CD4-positive, alpha-beta T cell treated with Interferon alpha-2 for 1 hour (primary cell): ENCODE measurements at places on chromosomes 16 and 17.

- no peak for DNase-seq
These were observed 169.2 kb downstream of the MRTFB start for GRCh38 chr16:14240219-14240843.

DNA sequence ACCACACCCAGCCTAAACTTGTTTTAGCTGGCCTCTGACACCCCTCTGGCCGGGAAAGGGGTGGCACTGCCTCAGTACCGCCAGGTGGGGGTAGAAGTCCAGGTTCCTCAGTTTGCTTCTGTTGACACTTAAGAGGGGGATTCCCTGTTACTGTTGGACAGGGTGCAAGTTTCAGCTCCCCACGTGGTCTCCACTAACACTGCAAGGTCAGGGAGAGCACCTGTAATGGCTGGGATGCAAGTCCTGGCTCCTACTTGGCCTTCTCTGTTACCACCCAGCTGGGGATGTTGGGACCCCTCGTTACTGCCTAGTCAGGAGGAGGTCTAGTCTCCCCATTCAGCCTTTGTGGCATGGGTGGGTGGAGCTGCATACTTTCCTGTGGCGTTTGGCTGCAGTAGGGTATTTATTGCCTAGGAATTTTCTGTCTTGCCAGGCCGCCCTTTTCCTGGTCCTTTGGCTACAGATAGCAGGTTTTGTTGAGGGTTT is 10.6 kb upstream of the MFAP4 start:
- no peak for DNase-seq

DNA sequence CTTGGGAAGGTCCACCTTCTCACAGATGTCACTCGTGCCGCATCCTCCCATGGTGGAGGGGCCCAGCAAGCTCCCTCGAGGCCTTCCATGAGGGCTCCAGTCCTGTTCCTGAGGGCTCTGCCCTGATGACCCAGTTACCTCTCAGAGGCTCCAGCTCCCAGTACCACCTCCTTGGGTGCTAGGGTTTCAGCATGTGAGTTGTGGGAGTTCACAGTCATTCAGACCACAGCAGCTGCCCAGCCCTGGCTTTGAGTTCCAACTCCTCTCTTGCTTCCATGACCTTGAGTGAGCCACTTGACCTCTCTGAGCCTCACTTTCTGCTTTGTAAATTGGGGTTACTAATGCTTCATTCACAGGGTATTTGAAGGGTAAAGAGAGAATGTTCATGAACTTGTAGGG is 37.1 kb upstream of the LGALS9 start:
- DNase-seq: no peak

- no peak for DNase-seq
These were observed 66.1 kb downstream of the SMG6 start for GRCh38 chr17:2237521-2237921.

- DNase-seq: no peak
These were observed 1.5 kb upstream of the ABCC12 start for GRCh38 chr16:48157302-48157701.

DNA sequence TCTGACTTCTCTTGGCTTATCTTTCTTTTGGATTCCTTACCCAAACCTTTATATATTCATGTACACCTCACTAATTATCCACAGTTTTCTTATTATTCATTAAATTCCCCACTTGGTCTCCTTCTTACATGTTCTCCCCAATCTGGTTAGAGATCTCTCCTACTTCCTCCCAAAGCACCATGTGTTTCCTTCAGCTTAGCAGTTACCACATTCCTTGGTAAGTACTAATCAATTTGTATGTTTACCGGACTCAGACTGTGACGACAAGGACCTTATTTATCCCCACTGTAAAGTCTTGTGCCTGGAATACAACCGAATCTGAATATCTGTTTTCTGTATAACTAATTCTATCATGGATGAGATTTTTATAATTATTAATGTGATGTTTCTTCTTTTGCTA is 389.5 kb downstream of the KCNJ2 start:
- DNase-seq: no peak

- no peak for DNase-seq
These were observed 9.3 kb downstream of the PRSS27 start for GRCh38 chr16:2710711-2711231.

DNA sequence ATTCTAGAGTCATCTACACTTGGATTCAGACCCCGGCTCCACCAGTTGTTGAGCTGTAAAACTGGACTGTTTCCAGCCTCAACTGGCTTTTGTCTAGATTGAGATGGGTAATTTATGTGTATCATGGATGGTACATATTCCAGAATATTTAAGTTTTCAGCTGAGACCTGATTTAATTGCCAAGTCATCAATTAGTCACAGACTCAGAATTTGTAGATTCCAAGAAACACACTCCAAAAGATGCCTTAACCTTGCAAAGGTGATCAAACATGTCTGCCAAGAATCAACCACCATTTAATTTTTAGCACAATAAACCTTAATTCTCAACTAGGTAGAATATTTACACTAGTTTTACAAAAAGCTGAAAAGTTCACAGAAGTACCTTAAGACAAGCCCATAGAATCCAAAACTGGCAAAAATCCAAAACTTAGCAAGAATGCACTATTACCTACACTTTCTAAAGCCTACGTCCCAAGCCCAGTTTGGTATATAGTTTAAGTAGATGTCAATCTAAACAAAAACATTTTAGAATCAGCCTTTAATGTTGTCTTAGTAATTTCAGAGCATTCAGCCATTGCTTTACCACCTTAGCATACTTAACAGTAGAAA is 17.7 kb downstream of the SIAH1 start:
- DNase-seq: no peak

- no peak for DNase-seq
These were observed 10.7 kb downstream of the CHST4 start for GRCh38 chr16:71536752-71537499.

GRCh38 chr16:73605309-73605708 is 557.4 kb upstream of the ZFHX3 start:
- DNase-seq: no peak

DNA sequence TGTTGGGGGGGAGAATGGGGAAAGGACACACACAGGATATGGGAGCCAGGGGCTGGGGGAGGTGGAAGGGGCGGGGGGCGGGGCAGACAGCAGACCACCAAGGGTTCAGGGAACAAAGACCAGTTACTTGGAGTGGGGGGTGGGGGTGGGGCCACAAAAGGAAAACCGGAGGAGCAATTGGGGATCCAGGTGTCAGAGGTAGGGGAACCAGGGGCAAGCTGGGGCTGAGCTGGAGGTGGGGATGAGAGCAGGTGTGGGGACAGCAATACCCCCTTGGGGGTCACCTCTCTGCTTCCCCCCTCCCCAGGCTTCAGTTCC is 1.4 kb upstream of the ORAI3 start:
- DNase-seq: no peak

GRCh38 chr17:73640691-73641090 is 3.6 kb downstream of the SDK2 start:
- no peak for DNase-seq

- DNase-seq: no peak
These were observed 35.7 kb downstream of the PIEZO1 start for GRCh38 chr16:88749358-88749757.

DNA sequence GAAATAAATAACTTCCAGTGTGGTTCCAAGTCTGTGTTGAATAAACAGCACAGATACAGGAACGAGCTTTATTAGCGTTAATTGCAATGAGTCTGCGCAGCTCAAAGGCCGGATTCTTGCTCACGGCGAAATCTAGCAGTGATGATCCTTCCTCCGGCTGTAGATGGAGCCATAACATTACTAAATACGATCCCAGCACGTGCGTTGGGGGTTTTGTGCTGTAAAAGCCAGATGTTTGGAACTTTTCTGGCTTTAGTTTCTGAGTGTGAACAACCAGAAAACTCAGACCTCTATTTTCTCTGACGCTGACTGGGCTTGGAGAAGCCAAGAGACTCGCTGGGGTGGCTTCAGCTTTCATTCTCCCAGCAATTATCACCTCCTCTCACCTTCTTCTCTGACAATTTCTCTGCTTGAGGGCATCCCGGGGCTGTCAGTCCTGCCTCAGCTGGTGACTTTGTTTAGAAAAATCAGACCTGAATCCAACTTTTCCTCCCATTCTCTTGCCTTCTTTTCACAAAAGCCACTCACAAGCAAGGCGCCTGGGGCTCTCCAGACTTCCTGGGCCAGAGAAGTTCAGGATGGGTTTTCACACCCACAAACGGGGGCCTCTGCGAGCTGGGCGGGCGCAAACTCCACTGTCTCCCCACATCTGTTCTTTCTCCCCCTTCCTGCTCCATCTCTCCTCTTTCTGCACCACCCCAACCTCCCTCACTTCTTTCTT is 47.1 kb upstream of the AKTIP start:
- peak; percentile 45 for DNase-seq

- no peak for DNase-seq
These were observed 3.9 kb downstream of the RPL3L start for GRCh38 chr16:1950559-1950958.

- DNase-seq: no peak
These were observed 108.6 kb downstream of the XYLT1 start for GRCh38 chr16:17362183-17362582.

DNA sequence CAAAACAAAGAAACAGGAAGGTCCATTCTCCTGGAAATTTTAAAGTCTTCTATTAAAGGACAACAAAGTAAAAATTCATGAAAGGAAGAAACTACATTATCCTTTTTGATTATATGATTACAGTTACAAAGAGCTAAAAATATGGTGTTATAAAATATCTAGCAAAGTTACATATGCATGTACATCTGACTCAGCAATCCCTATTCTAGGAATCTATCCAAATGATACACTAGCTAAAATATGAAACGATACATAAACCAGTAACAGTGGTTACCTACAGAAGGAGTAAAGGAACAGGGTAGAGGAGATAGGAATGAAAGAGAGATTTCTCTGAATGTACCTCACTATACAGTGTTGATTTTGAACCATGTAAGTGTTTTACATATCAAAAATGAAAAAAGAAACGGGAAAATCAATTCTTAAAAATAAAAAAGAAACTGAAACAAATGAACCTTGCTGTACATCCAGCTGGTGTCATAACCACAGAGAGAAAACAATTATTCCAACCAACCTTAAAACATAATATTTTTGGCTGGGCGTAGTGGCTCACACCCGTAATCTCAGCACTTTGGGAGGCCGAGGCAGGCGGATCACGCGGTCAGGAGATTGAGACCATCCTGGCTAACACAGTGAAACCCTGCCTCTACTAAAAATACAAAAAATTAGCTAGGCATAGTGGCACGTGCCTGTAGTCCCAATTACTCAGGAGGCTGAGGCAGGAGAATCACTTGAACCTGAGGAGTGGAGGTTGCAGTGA is 41.4 kb downstream of the HYDIN start:
- no peak for DNase-seq

DNA sequence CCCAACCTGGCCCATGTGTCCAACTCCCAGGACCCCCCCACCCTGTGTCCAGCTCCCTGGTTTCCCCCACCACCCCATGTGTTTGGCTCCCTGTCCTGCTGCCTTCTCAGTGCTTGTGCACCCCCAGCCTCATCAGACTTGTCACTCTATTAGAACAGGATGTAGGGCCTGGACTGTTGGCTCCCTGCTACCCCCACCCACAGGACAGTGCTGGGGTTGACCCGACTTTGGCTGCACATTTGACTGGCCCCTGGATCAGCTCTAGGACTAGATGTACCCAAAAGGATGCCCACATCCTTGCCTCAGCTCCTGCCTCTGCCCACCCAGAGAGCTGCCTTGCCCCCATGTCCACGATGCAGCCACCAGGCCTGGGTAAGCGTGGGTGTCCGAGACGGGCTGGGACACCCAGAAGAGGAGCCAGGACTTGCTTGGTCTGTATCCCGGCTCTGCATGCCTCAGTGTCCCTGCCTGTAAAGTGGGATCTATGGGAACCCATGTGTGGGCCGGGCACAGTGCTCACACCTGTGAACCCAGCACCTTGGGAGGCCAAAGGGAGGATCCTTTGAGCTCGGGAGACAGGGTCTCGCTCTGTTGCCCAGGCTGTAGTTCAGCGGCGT is 1.5 kb upstream of the CCDC57 start:
- no peak for DNase-seq
